ENCODE measurements at places on chromosomes 7 and 10.

DNA sequence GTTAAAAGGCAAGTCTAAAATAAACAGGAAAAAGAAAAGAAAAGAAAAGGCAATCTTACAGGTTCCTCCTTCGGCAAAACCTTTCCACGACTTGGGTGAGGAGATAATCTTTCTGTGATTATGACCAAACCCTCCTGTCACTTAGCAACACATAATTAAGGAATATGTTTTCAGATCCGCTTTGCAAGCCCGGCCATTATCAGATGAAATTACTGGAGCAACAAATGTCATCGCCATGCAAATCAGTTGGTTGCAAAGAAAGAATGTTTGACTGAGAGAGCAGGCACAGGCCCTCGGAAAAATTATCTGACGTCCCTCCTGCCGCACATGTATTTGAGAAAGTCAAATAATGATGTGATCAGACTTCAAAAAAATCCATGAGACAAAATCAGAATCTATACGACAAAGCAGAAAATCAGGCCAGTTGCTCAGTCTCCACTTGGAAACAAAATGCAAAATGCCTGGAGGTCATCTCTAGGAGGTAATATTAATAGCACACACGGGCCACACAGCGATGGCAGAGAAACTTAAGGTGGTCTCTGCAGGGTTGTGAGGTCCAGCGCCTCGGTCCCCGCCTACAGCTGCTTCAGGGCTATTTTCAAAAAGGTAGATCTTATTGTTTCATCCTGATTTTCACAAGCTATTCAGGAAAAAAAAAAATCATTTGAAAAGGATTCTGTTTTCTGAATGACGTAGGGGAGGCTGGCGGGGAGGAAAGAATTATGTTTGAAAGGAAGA lies 82.7 kb downstream of the ZRANB1 start:
- DNase-seq = no peak

GRCh38 chr7:89023206-89023605 lies 227.7 kb upstream of the TEX47 start:
- DNase-seq = no peak

GRCh38 chr10:28425422-28425821 lies 107.5 kb upstream of the WAC start:
- no peak for DNase-seq

GRCh38 chr10:88730864-88731263 lies 24.8 kb downstream of the LIPK start:
- no peak for DNase-seq

- no peak for DNase-seq
Measured at GRCh38 chr7:125611582-125611981, 682.0 kb upstream of the POT1 start.

DNA sequence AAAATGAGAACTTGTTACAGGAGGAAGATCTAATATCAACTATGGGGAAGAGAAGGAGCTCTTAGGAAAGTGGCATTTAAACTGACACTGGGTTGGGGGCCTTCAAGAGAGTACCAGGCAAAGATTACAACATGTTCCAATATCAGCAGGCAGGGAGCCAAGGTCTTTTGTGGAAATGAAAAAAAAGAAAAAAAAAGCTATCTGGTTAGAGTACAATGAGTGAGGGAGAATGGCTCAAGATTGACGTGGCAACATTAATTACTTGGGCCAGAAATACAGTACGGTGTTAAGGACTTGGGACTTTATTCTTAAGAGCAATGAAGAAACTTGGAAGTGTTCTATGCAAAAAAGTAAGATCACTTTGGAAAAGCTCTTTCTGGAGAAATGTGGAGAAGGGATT lies 132.3 kb upstream of the CDK1 start:
- DNase-seq = no peak

GRCh38 chr10:43013065-43013464 lies 63.8 kb upstream of the RET start:
- no peak for DNase-seq

DNA sequence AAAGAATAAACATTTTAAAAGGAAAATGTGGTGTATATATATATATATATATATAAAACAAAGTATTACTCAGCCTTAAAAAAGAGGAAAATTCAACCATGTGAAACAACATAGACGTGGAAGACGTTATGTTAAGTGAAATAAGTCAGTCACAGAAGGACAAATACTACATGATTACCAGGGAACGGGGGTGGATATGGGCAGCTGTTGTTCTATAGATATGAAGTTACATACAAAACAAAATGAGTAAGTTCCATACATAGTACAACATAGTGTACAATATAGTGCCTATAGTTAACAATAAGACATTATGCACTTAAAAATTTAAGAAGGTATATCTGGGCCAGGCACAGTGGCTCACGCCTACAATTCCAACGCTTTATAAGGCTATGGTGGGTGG lies 48.8 kb downstream of the SGMS1 start:
- no peak for DNase-seq

- DNase-seq = no peak
Measured at GRCh38 chr10:11608159-11609013, 3.1 kb downstream of the USP6NL start.

GRCh38 chr10:70913893-70914240 lies 25.5 kb upstream of the PCBD1 start:
- no peak for DNase-seq

DNA sequence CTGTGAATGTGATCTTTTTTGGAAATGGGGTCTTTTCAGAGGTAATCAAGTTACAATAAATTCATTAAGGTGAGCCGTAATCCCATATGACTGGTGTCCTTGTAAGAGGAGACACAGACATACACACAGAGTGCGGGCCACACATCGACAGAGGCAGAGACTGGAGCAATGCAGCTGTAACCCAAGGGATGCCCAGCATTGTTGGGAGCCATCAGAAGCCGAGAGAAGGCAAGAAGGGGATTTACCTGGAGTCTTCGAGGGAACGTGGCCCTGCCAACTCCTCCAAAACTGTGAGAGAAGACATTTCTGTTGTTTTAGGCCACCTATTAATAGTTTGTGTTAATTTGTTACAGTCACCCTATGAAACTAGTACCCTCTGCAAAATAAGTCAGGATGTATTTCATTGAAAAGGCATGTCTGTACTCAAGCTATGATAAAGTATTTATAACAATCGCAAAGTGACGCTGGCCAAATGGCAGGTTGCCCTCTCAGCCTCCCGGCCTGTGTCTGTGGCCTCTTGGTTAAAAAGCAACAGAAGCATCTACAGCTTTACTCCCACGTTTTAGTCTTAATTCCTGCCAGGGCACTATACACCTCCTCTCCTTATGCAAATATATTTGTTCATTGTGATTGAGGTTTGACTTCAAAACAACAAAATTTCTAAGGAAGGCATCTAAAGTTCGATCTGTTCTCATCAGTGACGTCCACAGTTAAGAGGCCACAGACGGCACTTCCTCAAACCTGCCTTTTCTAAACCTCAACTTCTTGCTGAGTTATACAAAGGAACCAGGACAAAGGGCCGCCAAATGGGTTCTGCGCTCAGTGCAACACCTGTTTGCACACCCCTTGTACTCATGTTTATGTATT lies 46.8 kb downstream of the HIPK2 start:
- DNase-seq = no peak

DNA sequence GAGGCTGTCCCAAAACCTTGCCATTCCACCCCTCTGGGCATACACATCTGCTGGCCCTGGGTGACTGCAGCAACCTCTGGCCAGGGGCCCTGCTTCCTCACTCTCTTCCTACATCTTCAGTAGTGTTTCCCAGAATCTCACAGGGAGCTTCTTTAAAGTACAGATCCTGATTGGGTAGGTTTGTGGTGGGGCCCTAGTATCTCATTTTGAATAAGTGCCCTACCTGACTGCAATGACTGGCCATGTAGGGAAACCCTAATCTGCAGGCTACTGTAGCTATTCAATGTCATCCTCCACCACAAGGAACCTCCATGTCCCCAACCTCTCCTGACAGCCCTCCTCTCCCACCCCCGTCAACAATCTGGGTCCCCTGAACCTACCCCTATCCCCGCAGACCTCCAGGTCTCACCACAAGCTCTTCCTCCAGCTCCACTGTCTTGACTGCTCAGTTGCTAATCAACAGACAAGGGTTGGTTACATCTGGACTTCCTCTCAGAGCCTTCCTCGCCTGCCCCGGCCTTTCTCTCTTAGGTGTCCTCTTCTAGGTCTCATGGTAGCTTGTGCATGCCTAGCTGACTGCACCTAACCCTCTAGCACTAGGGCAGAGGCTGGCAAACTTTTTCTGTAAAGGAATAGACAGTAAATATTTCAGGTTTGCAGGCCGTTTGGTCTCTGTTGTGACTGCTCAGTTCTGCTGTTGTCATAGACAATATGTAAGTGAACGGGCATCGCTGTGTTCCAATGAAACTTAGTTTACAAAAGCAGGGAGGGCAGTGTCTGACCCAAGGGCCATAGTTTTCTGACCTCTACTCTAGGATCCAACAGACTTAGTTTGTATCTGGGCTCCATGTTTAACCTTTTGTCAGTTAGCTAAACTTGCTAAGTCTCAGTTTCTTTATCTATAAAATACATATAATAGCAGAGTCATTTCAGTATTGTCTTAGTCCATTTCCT lies 121.1 kb downstream of the AOAH start:
- no peak for DNase-seq

DNA sequence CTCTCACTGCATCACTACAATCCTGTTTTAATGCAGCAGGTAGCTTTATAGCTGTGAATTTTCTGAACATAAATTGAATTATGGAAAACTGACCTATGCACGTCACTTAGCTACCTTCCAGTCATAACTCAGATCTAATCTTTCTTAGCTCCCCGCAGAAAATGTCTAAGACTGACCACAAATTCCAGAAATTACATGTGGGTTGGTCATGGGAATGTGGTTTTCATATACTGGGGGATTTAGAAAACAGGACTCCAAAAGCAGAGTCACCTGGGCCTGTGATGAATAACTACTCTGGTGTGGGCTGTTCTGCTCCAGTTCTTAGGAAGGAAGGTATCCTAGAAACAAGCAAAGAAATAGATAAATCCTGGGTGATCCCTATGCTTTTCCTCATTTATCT lies 178.4 kb upstream of the LRRTM3 start:
- DNase-seq = no peak

- no peak for DNase-seq
Measured at GRCh38 chr10:26540601-26541000, 102.5 kb downstream of the APBB1IP start.

DNA sequence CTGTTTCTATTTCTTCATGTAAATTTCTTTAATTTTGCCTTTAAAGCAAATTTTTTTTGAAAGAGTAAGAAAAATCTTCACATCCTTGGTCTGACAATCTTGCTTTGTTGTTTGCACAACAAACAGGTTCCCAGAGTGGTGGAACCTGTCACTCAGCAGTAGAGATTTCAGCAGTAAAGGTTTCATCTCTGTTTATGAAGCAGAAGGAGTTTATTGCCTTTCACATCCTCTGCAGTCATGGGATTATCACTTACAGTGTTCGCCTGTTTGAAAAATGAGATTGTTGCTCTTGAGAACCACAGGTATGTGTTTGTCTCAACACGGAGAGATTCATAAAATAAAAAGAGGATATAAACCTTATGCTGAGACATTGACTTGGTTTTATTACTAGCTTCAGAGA lies 342.6 kb downstream of the IPMK start:
- DNase-seq = no peak

DNA sequence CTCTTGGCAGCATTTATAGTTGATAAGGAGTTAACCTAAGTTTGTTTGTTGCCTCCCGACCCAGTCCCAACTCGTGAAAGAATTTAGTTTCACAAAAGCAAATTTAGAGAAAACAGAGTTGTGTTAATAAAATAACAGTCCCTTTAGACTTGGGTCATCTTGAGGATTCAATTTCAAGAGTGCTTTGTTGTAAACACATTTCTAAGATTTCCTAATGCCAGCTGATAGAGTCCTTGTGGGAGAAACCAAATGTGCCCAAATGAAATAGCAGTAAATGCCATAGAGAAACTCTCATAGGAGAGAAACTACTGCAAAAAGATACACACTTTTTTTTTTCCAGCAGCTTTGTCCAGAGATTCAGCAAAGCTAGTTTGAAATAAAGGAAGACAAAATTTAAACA lies 211.3 kb upstream of the BMPER start:
- no peak for DNase-seq

DNA sequence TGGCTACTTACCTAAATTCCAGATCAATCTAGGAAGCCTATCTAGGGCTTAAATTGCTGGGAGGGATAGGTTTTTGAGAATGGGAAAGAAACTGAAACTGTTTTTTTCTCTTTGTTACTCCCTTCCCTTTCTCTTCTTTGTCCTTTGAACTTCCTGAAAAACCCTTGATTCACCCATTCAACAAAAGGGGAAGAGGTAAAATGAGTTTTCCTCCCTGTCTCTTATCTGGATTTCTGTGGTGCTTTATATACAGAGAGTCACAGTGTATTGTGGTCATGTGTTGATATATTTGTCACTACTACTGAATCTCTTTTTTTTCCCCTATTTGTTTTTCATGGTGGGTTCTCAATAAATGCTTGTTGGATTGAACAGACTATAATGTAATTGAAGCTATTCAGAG lies 19.8 kb upstream of the NUP205 start:
- no peak for DNase-seq

DNA sequence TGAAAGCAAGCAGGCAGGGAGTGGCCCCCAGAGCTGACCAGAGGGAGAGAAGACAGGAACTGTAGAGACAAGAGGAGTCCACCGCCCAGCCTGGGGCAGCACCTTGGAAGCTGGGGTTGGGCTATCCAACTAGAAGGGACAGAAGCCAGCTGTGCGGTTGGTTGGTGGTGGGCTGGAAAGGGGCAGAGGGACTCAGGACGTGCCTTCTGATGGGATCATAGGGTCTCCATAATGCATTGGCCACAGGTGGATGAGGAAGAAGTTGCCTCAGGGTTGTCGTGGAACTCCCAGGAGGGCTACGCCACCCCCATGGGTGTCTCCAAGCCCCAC lies 114.0 kb upstream of the RET start:
- no peak for DNase-seq

DNA sequence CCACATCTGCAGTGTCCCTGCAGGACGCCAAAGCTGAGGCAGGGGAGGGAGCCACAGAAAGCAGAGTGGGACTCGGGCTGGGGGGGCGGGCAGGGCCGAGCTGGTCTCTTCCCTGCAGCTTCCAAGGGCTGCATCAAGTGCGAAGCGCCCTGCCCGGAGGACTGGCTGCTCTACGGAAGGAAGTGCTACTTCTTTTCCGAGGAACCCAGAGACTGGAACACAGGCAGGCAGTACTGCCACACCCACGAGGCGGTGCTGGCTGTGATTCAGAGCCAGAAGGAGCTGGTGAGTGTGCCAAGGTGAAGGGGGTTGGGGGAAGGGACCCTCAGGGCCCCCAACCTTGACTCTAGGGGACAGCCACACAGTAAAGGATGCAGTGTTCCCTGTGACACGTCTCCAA lies 16.7 kb downstream of the CLEC2L start:
- no peak for DNase-seq
